HEK293T (cell line): ENCODE measurements at places on chromosomes 6 and 20.

- no peak for DNase-seq
Measured at GRCh38 chr20:33097001-33097400, 17.6 kb downstream of the BPIFB4 start.

DNA sequence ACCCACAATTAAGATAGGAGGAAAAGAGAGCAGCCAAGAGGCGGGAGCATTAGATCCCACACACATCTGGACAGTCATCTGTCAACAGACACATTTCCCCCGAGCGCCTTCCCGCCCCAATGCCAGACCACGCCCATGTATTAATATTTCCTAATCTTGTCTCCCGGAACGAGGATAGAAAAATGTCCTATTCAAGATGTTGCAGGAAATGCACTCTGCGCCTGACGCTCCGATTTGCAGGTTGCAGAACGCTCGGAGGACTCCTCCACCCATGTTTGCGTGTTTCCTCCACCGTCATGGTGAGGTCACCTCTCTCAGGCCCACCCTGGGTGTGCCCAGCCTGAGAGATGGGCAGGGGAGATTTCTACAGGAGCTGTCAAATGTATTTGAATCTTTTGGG lies 215.2 kb downstream of the TAF4 start:
- no peak for DNase-seq

GRCh38 chr20:1415667-1416468 lies 23.0 kb upstream of the FKBP1A start:
- no peak for DNase-seq

DNA sequence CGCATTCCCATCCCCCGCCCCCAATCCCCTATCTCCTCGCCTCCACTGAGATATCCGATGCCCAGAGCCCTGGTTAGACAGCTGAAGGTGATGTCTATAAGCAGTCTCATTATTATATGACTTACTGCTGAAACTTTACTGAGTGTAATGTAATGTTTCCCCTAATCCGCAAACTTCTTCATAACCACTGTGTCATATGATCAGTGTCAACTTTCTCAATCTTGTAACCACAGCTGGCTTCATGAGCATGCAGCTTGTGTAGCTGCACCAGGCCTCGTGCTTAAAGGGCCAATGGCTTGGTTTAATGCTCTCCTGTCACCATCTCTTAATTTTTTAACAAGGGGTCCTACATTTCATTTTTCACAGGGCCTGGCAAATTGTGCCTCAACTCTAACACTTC lies 8.1 kb downstream of the ASIP start:
- no peak for DNase-seq

GRCh38 chr6:72238900-72239299 lies 352.6 kb downstream of the RIMS1 start:
- DNase-seq: no peak

DNA sequence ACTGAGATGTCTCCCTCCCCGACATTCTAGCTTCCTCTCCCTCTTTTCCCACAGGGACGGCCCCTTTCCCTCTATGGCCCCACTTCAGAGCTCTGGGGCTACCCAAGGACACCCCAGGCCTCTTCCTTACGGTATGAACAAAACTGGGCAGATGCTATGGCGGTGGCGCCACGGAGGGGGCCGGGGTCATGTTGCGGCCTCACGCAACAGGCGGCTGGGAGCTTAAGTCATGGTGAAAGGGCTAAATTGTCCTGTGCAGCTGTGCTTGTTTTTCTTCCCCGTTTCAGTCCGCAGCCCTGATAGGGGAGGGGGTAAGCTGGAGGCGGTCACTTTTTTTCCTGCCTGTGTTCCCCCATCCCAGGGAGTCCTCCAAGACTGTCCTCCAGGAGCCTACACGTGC lies 17.6 kb upstream of the KIAA1755 start:
- DNase-seq: no peak

- DNase-seq: peak; percentile 35
Measured at GRCh38 chr6:82040405-82041221, 206.9 kb downstream of the IBTK start.

DNA sequence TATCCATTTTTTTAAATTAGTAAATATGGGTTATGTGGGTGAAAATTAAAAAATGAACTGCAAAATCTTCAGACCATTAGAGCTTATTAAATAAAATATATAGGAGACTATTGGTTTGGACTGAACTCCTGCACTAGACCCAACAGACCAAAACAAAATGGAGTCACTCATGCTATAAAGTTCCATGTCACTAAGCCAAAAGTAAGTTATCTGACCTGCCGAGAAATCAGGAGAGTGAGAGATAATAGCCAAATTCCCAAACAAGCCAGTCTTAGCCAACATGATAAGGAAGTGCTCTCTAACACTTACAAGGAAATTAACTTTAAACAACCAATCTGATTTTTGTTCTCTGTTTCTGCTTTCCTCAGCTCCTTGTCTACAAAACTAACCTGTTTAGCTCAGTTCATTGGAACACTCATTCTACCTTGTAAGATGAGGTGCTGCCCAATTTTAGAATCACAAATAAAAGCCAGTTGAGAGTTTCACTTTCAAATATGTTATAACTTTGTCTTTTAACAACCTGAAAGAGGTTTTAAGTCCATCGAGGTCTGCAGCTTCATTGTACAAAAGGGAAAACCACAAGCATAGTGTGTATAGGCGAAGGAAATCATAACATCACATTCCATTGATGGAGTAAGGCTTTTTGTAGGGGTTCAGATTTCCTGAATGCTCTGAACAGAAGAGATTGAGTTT lies 220.5 kb downstream of the TENT5A start:
- DNase-seq: no peak
